ENCODE measurements at places on chromosomes 6 and 20.

- DNase-seq: no peak
Observed at GRCh38 chr6:26187981-26188635, 100.9 kb downstream of the HFE start.

DNA sequence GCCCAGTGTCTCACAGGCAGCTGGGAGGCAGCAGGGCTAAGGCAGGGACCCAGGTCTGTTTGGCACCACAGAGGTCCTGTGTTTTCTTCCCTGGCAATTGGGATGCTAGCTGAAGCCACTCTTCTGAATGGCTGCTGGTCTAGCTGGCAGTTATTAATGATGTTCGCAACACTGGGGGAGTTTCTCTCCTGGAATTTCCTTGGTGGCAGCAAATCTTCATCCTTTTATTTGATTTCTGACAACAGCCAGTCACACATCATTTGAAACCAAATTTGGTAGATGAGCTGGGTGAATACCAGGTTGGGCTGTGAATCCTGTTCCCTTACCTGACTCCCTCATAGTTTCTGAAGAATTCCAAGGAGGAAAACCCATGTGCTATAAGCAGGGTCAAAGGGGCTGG lies 40.8 kb upstream of the SLC4A11 start:
- DNase-seq: no peak

DNA sequence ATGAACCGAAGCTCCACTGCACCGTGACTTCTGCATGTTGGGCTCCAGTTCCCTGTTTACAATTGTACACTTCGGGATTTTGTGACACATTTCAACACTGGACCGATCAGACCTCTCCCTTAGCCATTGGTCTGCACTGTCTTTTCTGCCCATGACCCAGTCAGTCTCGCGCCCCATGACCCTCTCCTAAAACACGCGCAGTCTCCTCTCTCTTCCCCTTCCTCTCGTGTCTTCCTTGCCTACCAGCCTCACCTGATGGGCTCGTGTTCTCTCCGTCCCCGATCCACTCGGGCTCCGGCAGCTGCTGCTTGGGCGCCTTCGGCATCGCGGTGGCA lies 535 bp upstream of the ABCF1 start:
- DNase-seq: no peak

DNA sequence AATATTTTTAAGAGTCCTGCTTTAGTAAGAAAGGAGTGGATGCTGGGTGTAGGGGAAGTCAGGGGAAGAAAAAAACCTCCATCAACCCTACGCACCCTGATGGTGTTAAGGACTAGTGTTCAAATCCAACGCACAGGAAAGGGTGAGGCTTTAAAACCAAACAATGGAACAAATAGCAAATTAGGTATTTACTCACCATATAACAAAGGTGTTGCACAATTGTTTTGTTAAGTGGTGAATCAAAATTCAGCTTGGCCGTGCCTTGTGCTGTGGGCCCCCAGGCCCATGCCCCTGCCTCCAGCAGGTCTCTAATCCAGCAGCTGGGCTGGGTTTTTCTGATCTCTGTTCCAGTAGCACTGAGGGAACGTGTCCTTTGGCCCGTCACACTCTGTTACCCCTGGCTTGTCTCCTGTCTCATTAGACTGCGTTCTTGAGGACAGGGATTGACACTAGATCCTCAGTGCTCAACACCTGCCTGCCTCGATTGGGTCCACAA lies 11.8 kb downstream of the FAM83D start:
- DNase-seq: no peak

DNA sequence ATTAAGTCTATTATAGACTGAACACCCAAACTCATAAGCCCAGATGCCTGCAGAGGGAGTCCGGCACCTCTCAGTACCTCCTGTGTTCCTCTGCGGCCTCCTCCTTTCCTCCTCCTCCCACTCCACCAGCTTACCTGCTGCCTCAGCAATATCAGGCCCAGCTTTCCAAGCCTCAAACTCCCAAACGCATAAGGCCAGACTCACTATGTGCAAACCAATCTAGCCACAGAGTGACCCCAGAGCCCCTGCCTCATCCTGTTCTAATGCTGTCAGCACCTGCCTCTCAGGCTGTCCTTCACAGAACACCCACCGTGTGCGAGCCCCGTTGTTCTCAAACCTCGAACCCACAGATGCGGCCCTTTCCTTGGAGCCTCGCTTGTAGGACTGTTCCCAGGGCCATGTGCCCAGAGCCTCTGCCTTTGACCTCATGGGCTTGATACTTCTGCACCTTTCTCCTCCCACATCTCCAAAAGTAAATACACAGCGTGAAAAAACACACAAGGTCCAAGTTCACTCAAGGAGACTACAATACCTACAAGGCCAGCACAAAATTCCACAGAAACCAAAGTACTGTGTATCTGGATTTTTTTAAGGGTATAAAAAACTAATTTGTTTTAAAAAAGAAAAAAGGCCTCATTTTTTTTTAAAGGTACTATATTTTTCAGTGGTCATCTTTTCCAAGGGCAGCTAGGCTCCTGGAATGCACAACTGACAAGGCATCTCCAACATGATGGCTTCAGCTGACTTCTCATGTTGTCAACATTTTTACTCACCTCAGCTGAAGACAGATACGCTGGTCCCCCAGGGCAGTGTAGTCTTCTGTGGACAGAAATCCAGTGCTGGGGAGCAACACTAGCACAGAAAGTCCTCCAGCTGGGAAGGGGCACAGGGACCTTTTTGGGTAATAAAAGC lies 52.3 kb downstream of the ABHD12 start:
- DNase-seq: no peak

GRCh38 chr20:5827098-5827853 lies 77.1 kb downstream of the SHLD1 start:
- no peak for DNase-seq

- no peak for DNase-seq
Observed at GRCh38 chr6:26576929-26577719, 19.6 kb upstream of the ABT1 start.

DNA sequence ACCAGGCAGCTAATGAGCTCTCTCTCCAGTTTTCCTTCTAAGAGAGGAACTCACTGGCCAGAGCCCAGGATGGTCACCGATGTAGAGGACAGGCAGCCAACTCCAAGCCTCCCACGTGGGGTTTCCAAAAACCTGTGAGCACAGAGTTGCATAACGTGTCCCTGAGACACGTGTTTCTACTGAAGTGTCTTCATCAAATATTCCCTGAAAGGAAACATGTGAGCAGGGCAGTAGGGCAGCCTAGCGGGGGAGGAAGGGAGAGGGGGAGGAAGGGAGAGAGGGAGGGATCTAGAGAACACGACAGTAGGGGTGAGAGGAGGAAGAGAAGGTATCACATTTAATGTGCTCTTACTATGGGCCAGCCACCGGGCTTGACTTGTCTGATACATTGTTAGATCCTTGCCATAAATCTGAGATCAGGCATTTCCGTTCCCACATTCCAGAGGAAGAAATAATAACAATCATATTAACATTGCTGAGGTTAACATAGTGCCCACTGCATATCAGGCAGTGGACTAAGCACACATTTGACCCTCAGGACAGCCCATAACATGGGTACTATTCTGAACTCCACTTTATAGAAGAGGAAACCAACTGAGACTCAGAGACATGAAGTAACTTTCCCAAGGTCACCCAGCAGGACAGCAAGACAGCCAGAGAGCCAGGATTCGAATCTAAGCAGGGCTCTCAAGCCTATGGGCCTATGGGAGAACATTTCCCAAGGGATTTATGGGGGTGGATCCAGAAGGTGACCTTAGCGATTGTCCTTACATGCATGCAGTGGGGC lies 4.5 kb upstream of the SYS1 start:
- DNase-seq: no peak

- DNase-seq: no peak
Observed at GRCh38 chr6:52976591-52977035, 18.5 kb downstream of the GSTA4 start.

GRCh38 chr20:7470912-7471311 lies 469.3 kb downstream of the HAO1 start:
- DNase-seq: no peak

- no peak for DNase-seq
Observed at GRCh38 chr6:108350528-108350927, 55.7 kb downstream of the AFG1L start.

GRCh38 chr6:24240943-24241342 lies 114.9 kb downstream of the NRSN1 start:
- DNase-seq: no peak

DNA sequence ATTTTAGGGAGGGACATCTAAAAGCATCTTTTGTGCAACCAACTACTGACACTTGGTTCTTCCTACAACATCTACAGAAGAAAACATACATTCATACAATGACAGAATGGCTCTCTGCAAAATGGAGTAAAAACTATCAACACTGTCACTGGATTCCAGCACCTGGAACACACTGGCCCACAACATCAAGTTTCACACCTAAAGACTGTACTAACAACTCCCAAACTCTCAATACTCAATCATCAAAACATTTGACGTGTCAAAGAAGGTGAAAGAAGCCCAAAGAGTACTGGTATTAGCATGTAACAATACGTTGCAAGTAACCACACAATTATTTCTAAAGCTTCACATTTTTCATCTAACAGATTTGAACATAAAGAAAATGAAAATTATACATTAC lies 2.1 kb downstream of the CPNE1 start:
- no peak for DNase-seq

DNA sequence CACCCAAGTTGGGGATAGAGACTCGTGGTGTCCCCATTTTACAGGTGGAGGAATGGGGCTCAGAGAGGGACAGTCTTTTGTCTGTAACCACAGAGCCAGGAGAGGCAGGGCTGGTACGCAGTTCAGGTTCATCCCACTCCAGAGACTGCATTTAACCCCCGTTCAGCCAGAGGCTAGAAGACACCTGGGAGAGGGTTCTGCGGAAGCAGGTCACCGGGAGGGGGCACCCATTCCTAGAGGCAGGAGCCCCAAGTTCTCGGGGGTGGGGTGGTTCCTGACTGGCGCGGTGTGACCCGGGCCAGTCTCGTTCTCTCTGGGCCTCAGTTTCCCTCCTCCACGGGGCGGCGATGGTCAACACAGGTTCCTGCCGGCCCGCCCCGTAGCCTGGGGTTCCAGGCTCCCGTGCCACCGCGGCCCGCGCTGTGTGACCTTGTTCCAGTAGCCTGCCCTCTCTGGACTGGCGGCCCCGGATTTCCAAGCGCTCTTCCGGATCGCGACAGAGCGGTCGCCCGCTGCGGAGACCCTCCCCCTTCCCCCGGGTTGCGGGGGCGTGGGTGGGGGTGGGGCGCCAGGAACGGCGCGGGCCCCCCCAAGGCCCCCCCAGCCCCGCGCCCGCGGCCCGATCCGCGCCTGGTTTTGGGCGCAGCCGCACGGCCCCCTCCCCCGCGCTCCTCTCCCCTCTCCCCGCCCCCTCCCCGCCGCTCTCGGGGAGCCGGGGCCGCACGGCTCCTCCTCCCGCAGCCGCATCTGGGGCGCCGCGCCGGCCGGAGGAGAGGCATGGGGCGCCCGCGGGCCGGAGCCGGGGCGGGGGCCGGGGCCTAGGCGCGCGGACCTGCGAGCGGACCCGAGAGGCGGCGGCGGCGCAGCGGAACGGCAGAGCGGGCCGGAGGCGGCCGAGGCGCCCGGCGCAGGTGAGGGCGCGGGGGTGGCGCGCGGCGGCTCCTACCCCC lies at the start of gene DLGAP4:
Gene DLGAP4, plus strand, starts transcription at position 738 of the 950 bp plus-strand sequence. CDS start 125,379 bp downstream, outside the sequence.
- DNase-seq: no peak

GRCh38 chr6:31619805-31620585 lies 520 bp upstream of the PRRC2A start:
- peak; percentile 90 for DNase-seq

DNA sequence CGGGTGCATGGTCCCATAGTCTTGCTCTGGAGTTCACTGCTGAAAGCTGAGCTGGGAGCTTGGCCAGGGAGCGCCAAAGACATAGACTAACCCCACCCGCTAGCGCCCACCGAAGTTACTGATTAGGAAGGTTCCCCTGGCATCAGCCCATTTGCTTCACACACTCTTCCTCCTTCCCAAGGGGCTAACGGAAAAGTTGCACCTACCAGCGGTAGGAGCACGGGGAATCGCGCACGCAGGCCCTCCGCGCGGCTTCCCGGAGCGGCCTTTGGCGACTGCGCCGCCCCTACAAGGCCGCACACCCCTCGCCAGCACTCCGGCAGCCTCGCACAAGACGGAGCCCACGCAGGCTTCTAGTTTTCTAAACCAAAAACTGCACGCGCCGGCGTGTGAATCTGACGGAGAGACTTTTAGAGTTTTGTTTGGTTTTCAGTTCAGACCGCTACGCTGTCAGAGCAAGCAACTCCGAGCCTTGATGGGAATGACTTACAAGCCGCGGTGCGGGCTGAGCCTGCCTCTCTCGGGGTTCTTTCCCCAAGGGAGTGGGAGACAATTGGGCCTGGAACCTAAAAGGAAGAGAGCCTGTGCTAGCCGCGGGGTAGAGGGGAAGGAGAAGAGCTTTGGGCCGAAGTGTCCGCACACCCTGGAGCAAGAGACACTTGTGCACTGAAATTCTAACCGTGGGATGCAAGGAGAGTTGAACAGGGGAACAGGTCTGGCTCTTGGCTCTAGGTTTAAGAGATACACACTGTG lies 891 bp upstream of the POU3F2 start:
- no peak for DNase-seq

DNA sequence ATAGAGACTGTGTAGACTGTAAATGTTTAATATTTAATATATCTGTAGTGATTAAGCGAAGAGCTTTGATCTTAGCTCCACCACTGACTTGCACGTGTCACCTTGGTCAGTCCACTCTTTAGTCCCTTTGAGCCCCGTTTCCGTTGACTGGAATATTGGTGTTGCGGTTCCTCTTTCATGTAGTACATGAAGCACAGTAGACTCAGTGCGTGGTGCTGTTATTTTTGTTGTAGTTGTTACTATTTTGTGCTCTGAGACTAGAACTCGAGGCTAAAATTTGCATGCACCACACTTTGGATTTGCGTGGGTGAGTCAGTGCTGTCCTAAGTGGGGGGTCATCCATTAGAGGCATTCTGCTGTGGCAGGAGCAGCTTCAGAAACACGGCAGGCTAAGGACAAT lies 291.4 kb downstream of the QKI start:
- no peak for DNase-seq

DNA sequence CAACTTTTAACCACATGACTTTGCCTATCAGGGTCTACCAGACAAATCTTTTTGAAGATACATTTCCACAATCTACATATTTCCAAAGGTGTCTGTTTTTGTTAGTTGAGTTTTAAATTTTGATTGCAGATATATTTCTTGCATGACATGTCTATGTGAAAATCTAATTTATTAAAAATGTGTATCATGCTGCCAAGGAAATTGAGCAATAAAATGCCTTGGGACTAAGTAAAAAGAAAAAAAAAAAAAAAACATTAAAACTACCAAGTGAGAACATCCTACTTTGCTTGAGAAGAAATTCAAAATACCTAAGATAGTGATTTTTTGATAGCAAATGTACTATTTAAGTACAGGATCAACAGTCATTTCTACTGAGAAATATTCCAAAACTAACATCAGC lies 17.7 kb downstream of the SLC17A5 start:
- no peak for DNase-seq

DNA sequence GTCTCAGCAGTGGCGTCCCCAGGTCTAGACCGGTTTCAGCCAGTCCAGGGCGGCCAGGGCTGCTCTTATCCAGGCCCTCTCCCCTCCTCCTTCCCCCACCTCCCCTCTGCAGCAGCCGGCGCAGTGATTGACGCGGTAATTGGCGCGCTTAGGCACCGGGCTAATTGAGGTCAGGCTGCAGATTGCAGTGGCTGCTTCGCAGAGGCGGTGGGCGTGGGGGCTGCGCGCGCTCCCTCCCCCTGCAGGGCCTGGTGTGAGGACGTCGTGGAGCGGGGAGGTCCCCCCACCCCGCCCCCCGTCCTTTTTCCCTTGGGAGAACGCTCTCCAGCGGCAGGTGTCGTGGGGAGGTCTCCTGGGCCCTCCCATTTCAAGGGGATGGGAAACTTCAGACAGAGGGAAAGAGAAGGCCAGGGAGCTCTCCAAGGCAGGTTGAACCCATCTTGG lies 70.4 kb upstream of the BLCAP start:
- no peak for DNase-seq
